ENCODE measurements at places on chromosomes 16 and 17.
A peak's percentile ranks its signal among the peaks of the same experiment; 100 is the strongest.

GRCh38 chr16:46932802-46933201 is 40.7 kb downstream of the DNAJA2 start:
- DNase-seq: no peak

GRCh38 chr17:5330981-5331380 is 48.9 kb downstream of the RABEP1 start:
- no peak for DNase-seq

GRCh38 chr17:8041249-8041928 is 2.5 kb downstream of the ALOX15B start:
- DNase-seq: peak; percentile 2

GRCh38 chr17:70327723-70328122 is 158.4 kb downstream of the KCNJ2 start:
- DNase-seq: no peak

DNA sequence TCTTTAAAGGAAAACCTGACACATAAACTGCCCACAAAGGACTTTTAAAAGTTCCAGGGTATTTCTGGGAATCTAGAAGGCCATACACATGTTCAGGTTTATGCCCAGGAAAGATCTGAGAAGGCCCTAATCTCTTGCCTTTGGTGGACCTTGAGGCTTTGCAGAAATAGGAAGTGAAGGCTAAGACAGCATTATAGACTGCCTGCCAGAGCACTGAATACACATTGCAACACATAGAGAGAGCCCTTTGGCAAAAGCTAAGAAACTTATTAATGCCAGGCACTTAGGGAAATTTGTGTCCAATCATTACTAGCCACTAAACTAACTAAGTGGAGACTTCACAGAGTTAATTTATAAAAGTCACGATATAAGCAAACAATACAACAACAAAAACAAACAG is 70.4 kb downstream of the MMD start:
- DNase-seq: no peak

DNA sequence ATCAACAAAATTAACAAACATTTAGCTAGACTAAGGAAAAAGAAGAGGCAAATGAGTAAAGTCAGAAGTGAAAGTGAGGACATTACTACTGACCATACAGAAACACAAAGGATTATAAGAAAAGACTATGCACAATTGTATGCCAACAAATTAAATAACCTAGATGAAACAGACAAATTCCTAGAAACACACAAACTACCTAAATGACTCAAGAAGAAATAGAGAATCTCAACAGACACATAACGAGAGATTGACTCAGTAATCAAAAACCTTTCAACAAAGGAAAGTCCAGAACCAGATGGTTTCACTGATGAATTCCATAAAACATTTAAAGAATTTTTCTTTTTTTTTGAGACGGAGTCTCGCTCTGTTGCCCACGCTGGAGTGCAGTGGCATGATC is 35.7 kb upstream of the MYLK3 start:
- DNase-seq: no peak

Measured in stimulated activated naive CD4-positive, alpha-beta T cell treated with Interleukin-2 at 50 U/mL for 16 hours (primary cell).